ENCODE measurements at places on chromosomes 11 and 22. TPM values are rescaled to one million over a fixed set of nuclear protein-coding genes. Genes with fewer than 3 reads are reported as not detected.

Gene RIMBP3B
- total RNA-seq: 0.86 TPM

Gene KCNQ1
- 18.0 TPM for total RNA-seq

Gene BBOX1
- not detected for total RNA-seq

Gene SHANK3
- 36.4 TPM for total RNA-seq

Gene SHISA8
- not detected for total RNA-seq

Gene AIFM3
- total RNA-seq: 5.9 TPM

Gene STIM1
- 40.4 TPM for total RNA-seq

Gene OR52N4
- not detected for total RNA-seq

Gene DSCAML1
- total RNA-seq: 0.89 TPM

Data from upper lobe of left lung (tissue), 6 donors.